Foreskin fibroblast (primary cell): ENCODE measurements at places on chromosomes 3 and 15.

GRCh38 chr15:99414755-99415731, 150.7 kb upstream of the MEF2A start:
- no peak for DNase-seq

DNA sequence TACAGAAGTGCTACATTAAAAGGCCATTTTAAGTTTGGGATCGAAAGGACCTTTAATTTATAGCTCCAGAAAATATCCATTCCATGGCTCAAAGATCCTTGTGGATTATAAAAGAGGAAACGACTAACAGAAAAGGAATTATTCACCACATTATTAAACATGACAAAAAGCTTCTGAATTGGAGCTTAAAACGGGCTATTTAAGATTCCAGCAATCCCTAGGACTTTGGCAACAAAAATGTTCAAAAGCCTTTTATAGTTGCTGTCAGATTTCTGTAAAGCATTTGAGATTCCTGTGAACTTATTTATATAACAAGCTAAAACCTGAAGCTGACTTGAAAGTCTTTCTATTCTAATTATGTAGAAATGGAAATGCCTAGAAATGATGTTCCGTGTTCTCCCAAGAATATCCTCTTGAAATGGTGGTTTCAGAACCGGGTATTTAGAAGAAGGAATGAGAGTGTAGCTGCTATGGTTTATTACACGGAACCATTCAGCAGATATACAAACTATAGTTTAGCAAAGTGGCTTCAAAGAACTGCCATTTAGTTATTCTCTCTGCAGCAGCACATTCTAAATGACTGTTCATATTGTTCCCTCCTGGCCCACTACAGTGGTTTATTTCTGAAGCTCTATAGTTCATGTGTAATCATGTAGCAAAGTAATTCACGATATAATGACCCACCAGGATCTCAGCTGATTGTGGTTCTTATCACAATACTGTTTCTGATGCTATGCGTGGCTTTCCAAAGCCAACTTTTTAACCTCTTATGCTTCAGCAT, 961.7 kb downstream of the FHIT start:
- no peak for DNase-seq

GRCh38 chr15:62559381-62559733, 394.3 kb upstream of the C2CD4B start:
- DNase-seq, result no peak

- DNase-seq, result peak; percentile 6
These were observed 33.7 kb downstream of the ZBTB20 start for GRCh38 chr3:115113367-115113766.

GRCh38 chr15:71800835-71801745, 9.3 kb upstream of the NR2E3 start:
- DNase-seq, result peak; percentile 89

DNA sequence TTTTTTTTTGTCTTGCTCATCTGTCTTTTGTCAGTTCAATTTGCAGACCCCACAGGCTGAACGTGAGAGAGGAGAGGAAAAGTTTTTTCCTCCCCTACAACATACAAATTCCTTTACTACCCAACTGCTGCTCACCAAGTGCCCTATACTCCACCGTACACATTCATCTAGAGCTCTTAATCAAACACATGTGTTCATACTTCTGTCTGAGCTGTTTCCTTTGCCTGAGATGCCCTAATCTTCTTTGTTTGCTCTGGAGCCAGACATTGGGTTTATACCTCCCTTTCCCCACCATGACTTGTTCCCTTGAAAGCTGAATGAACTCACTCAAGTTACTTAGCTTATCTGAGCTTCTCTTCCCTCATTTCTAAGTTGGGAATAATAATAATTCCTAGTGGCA, 122.7 kb upstream of the RASGRP1 start:
- DNase-seq, result peak; percentile 64

GRCh38 chr3:154745122-154745521, 315.1 kb upstream of the GPR149 start:
- DNase-seq, result no peak

DNA sequence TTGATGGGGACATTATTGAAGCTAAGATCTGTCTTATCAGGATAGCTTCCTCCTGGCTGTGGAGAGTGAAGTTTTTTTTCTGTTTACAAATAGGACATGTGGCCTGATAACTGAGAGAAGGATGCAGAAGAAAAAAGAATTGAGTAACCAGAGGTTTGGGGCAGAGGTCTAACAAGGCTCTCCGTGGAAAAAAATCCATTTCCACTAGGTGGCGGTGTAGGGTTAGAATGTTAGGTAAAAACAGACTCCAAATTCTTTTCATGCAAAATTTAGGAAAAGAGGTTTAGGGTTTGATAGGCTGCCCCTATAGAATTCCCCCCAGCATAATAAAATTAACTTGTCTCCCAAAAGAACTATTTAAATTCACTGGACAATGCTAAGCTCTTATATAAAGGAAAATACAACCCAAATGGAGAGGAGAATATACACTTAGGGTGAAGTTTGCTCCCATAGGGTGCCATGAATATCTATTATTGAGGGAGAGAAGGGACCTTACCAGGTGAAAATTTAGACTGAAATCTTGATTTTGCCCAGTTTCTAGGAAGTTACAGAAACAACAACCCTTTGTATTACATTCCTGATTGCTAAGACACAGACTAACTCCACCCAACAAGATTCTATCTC, 1560.4 kb downstream of the OTOL1 start:
- DNase-seq, result no peak

GRCh38 chr3:129650256-129650872, 43.9 kb upstream of the PLXND1 start:
- DNase-seq, result peak; percentile 76
